Iris pigment epithelial cell (primary cell): ENCODE measurements at places on chromosomes 7 and 10.

DNA sequence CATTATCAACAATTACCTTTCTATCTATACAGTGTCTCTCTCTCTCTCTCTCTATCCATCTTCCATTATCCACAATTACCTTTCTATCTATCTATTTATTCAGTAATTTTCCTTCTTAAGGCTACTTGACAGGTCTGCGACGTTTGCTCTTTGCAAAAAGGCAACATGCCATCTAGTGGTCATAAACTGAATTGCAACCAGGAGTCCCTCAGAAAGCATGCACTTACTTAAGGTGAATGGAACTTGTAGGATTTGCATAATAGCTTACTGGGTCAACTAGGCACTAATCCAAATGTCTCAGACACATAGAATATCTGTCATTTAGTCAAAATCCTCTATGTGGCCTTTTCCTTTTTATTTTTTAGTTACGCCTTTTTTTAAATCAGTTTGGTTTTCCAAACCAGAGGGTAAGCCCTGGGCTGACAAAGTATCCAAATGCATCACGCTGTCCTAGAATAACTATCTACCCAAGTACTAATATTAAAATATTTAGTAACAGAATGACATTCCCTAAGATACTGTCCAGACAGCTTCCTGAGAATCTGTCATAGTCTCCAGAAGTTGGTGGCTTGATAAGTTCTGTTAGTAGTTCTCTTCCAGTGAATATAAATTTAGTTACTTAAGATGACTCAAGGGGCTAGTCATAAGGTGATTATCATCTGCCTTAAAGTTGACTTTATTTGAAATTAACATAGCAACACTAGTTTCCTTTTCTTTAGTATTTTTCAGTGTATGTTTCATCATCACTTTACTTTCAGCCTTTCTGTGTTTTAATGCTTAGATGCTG lies 208.3 kb downstream of the PPP1R3A start:
- peak; percentile 90 for DNase-seq

GRCh38 chr7:32026083-32026425 lies 44.2 kb downstream of the PDE1C start:
- no peak for DNase-seq

DNA sequence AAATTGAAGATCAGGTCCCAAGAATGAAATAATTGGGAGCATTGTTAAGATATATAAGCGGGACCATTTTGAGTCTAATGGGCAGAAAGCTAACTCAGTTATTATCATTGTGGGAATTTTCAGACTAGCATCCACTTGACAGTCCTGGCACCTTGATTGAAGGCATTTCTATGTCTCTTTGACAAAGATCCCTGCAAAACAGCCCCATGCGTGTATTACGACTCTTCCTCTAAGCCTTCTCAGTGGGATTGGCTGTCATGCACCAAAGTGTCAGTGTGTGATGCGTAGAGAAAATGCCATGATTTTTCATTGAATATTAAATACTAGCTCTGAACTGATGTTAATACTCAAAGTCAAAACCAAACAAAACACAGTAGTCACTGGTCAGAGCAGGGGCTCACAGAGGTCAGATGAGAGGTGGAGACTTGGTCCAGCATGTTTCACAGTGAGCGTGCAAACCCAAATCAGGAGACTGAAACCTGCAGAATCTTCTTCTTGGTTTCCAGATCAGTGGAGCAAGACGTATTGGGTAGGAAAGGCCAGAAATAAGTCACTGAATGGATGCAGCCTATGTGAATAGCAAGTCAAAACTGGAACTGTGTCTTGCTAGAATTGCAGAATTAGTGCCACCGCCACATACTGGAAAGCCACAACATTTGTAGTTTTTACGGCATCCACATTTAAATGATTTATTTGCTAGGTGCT lies 303.6 kb upstream of the AKR1E2 start:
- no peak for DNase-seq

GRCh38 chr7:123367484-123368122 lies 166.8 kb downstream of the IQUB start:
- DNase-seq: peak; percentile 68

DNA sequence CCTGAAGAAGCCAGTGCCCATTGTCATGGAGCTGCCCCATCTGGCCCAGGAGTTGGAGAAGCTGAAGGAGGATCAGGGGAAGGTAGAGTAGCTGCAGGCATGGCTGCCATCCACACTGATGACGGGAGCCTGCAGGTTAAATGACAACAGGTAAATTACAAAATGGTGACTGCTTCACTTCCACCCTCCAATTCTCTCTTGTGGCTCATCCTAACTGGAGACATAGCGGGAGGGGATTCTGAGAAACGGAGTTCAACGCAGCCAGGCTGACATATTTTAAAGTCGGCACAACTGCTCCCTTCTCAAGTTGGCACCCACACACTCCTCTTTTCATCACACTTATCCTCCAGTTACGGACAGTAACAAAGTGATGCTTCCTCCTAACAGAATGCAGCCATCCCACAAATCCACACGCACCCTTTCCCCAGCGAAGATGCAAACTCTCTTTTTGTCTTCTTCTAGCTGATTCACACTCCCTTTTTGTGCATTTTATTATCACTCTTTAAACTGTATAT lies 103.0 kb downstream of the SLC37A3 start:
- DNase-seq: no peak

- no peak for DNase-seq
These were observed 47.8 kb upstream of the CSTF2T start for GRCh38 chr10:51747216-51747615.

DNA sequence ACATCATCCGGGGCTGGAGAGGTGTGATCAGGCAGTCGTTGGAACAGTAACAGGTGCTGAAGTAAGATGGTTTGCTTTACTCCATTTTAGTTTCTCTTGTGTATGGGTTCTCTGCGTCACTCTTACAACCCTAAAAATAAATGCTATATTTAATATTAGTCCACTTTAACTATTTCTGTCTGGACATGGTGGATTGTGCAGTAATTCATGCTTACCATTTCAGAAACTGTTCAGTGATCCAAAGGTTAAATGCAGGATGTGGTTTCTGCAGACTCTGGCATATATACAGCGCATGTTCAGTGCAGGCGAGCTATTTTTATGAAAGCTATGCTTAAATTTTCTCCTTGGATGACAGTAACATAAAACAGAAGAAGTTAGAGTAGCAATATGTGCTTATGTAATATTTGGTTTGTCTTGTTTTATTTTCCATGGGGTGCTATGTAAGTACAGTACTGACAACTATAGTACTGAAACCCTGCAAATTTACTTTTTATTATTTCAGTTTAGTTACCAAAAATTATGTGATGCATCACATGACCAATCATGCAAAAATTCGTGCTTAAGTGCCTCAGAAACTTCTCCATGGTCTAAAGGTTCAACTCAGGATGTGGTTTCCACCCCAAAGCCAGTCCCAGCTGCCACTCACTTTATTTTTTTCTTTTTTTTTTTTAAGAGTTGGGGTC lies 46.6 kb upstream of the GRID1 start:
- peak; percentile 73 for DNase-seq

GRCh38 chr10:34255035-34255434 lies 560.1 kb downstream of the PARD3 start:
- DNase-seq: no peak

DNA sequence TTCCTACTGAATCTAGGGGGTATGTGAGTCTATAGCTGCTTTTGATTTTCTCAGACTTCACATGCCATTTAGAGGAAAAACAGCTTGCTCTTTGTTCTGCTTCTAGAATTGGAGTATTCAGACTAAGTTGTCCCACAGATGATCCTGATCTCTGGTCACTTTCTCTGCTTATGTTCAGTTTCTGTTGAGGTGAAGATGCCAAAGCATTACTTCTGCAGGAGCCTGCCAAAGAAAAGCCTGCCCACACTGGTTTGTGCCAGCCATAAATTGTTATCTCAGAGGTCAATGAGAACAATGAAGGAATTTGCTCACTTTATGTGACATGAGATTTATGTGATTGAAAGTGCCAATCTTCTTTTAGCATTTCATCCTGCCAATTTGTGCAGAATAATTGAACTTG lies 163.6 kb downstream of the CDK14 start:
- DNase-seq: no peak

GRCh38 chr7:4066626-4067475 lies 615.2 kb upstream of the FOXK1 start:
- no peak for DNase-seq

- DNase-seq: no peak
These were observed 30.5 kb upstream of the SRGN start for GRCh38 chr10:69057261-69057950.

DNA sequence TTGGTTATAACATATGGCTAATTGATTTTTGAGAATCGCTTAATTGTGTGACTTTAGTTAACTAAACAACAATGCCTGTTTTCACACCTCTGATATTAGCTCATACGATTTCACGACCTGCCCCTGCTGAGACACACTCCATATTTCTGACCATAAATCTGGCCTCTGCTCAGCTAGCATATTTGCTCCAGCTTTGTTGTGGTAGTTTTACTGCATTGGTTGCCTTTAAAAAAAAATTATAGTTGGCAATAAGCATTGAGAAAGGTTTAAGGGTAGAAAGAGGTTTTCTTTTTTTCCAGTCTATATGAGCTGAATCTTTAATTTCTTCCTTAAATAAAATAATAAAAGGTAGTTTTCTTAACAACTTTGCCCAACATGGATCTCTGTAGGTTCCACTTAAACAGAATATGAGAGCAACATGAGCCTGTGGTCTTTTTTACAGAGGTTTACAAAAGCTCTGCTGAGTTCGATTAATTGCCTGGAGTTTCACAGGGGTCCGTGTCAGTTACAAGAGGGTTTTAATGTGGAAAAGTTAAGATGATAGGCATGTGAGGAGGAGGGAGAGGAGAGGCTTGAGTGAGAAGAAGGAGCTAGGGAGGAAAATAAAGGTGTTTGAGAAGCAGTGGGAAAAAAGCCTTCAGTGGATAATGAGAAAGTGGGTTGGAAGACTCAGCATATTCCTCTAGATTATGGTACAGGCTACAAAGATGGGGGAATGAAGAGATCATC lies 318.2 kb downstream of the CXCL12 start:
- no peak for DNase-seq

DNA sequence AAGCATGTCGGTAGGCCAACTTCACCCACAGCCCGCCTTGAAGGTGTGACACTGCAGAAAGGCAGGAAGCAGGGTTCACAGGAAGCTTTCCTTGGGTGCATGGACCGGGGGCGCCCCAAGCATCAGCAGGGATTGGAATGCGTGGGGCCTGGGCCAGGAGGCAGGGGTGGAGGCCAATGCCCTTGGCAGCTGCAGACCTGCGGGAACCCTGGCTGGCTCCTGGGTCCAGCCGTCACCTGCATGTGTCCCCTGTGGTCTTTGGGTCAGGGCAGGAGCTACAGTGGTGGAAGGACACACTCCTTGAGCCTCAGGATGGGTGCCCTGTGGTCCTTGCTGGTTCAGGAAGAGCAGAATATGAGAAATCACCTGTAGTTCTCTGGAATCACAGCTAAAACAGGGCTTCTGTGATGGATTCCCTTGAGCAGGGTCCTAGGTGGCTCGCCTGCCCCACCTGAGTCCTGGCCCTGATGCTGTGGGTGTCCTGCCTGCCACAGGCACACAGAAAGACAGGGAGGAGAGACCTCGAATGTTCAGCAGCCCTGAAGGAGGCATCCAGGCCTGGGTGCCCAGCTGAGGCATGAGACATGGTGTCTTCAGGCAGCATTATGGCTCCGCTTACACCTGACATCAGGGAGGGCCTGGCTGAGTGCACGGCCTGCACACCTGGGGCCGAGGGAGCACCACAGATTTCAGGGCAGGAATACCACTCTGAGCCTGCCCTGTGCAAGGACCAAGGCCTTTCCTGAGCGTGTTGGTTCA lies 15.1 kb downstream of the ANTXRL start:
- DNase-seq: no peak

DNA sequence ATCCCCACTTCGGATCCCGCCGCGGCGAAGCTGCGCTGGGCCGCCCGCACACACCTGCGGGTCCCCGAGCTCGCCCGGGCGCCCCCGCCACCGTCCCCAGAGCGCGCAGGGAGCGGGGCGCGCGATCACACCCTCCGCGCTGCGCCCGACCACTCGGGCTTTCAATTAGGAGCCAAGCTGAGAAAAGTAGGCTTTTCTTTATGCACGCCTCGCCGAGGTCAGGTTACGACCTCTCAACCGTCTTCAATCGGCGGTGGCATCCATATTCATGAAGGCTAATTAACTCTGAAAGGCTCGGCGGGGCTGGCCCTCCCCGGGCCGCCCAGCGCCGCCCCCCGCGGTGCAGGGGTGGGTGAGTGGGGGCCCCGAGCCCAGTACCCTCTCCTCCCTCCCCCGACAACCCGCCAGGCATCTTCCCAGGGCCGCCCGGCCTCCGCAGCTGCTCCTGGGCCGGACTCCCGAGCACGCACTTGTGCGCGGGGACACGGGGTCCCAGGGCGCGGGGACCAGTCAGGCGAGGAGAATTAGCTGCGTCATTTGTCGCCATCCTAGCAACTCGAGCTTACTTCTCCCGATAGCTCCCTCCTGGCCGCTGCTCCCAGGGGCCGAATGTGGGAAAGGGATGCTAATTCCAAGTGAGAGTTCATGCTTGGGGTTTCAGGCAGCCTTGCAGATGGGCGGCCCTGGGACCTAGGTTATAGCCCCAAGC lies 155.5 kb upstream of the LYZL2 start:
- peak; percentile 74 for DNase-seq

DNA sequence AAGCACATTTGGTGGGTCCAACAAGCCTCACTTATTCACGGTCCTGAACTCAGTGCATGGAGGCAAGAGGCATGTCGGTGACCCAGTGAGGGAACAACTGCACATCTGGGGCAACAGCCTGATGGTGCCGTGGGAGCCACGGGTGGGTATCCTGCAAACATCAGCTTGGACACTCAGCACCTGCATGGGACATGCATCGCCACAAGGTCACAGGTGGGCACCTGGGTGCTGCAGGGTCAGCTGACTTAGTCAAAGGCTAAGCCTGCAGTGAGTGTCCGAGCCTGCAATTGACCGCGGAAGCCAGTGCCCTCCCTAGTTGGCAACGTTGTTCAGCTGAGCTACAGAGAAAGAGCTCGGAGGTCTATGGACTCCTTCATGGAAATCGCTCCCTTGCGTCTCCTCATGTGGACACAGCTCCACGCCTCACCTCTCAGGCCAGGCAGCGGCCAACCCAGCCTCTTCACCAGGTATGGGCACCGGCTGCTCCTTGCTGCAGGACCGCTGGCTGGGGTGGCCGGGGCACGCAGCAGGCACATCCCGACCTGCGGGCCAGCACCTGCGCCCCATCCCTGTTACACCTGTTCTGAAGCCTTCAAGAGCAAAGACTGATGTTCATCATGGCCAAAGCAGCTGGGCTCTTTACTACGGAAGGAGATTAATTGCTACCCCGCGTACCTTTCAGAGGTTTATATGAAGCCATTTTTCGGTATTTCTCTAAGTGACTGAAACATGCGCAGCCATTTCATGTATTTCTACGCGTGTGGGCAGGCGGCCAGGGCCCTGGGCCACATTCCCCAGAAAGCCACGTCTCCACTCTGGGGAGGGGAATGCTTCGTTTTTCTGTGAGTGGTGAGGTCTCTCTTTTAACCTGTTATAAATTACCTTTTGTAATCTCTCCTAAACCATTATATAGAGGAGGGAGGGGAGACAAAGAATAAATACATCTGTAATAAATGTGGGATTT lies 380.7 kb downstream of the DNAJB6 start:
- DNase-seq: no peak

DNA sequence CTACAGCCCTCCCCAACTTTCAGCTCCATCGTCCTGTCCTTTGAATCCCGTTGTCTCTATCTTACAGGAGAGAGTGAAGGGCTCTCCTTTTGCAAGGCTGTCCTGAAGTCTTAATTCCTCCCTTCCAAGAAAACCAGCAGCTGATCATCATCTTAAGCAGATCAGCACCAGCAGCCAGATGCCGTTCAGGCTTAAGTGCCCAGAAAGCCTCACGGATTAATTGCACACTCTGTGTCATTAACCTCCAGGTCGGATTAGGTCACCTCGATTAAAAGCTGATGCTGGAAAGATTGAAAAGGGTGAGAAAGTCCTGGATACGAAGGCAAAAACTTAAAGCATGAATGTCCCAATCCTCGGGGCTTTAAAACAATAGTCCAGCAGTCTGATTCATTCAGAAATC lies 24.8 kb upstream of the ADARB2 start:
- no peak for DNase-seq
